ENCODE measurements at places on chromosomes 11 and 22.

DNA sequence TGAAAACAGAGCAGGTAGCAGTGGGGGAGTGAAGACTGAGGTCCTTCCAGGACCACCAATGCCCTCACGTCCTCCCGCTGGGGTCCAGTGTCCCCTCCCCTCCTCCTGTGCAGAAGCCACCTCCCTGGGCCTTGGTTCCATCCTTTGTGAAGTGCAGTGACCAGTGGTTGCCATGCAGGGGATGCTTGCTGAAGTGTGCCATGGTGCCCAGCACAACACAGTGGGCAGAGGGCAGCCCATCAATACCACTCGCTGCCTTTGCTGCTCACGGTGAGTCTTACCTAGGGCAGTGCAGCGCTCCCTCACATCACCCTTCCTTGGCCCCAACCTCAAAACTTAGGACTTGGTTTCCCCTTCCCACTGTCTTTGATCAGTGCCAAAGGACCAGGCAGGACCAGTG, 12.9 kb downstream of the MYEOV start:
- DNase-seq: no peak

DNA sequence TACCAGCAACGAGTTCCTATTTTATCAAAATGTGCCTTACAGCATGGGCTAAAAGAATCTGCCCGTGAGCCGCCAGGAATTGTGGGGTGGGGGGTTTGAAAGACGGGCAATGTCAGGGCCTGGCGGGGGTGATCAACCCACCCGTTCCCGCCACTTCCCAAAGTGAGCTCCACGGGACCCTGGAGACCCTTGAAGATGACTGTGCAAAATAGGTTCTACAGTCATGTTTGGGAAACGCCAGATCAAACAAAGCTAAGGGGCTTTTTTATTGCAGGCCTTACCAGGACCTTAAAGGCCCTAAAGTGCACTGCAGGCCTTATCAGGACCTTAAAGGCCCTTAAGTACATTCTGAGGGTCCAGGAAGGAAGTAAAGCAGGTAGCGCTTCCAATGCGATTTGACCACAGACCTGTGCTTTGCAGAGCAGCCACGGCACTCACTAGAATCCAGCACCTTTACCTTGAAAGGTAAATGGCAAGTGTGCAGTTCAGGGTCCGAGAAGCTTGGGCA, 404.1 kb downstream of the SHANK2 start:
- no peak for DNase-seq

DNA sequence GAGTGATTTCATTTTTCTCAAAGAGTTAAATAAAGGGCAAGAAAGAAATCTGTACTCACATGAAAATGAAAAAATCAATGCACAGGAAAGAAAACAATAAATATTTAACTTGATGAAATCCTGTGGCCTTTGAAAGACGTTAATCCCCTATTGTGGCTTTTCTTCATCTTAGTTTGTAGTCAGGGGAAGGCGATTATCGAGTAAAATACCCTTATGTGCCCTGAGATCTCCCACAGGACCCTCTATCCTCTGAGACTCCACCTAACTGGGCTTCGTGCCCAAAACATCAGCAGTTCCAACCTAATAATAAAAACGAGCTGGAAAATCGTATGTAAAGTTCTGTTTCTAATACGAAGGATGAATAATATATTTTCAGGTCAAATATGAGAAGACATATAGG, 208.2 kb upstream of the ZC3H12C start:
- DNase-seq: no peak

DNA sequence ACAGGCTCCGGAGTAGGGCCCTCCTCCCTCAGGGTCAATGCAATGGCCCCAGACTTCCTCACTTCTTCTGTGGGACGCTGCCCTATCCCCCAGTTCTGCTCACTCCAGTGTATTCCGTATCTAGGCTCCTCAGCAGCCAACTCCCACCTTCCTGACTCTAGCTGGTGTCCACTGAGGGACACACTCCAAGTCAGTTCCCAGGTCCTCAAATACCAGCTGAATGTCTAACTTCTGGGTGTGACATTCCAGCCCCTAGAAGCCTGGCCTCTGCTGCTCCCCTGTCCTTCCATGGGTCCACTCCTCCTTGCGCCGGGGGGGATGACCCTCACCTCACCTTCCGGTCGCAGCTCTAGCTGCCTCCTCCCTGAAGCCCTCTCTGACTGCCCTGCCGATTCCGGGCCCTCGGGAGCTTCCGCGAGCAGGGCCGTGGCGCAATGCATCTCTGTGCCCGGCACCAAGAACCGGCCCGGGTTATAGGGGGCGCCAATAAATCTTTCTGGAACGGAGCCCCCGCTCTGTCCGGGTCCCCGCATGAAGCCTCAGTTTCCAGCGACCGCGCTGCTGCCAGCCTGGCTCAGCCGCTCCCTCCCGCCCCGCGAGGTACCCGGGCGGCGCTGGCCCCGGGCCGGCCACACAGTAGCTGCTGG, 15.4 kb downstream of the BAD start:
- DNase-seq: no peak
